ENCODE measurements at places on chromosomes 12 and 14.
A peak's percentile ranks its signal among the peaks of the same experiment; 100 is the strongest.

- no peak for DNase-seq
Measured at GRCh38 chr12:94290353-94290752, 142.0 kb downstream of the PLXNC1 start.

DNA sequence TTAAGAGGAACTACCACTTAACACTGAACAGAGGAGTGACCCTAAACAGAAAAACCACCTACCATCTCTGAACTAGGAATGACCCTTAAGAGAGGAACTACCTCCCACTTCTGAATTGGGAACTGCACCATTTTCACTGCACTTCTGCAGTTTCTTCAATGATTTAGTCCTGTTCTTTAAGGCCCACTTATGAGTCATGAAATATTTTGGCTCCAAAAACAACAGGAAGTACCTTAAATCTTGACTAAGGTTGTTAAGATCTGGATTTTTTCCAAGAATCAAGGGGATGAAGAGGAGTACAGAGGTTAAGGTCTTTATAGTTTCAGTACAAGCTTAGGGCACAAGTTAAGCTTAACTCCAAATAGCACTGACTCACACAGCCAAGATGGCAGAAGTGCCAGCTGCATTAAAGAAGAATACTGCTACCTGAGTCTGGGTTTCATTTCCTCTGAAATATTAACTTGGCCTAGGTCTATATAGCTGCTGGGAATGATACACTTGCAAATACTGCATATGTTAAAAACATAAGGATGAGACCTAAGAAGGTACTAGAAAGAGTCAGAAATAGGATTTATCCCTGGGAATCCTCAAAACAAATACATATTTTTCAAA, 4.2 kb downstream of the NPC2 start:
- DNase-seq = no peak

GRCh38 chr14:54686871-54687749, 120.2 kb downstream of the SAMD4A start:
- no peak for DNase-seq

- no peak for DNase-seq
Measured at GRCh38 chr12:40583743-40584142, 108.5 kb upstream of the CNTN1 start.

DNA sequence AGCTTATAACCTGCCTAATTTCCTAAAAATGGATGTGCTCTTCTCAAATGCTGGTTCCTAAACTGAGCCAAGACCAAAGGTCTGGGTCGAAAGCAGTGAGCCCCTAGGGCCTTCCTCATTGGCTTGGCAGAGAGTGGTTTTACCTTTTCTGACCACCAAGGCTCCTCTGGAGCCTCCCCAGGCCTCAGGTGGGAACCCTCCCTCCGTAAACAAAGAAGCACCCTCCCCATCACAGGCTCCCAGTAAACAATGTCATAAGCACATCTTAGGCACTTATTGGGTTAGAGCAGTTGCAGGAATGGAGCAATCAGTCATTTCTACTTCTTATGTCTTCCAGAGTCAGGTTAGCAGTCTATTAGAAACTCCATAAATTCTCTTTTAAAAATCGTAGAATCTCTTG, 6.0 kb downstream of the CHPT1 start:
- no peak for DNase-seq

DNA sequence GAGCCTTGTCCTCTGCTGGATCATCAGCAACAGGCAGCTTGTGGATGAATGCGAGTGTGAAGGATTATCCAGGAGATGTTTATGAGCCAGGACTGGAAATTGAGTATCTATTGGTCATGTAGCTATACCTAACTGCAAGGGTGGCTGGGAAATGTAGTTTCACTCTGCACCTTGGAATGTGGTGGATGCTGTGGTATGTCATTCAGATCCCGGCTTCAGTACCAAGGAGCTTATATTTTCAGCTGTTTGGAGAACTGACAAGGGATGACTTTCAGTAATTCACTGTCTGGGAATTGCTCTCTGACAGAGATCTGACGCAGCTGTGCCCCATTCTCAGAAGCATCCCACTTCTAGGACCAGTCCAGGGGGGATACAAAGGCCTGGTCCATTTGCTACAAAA, 792.3 kb upstream of the NOVA1 start:
- DNase-seq = no peak

- no peak for DNase-seq
Measured at GRCh38 chr14:94341656-94342333, 18.7 kb upstream of the SERPINA6 start.

- DNase-seq = no peak
Measured at GRCh38 chr12:58372298-58372697, 430.9 kb downstream of the ATP23 start.

- peak; percentile 52 for DNase-seq
Measured at GRCh38 chr14:61188196-61188595, 92.9 kb downstream of the TMEM30B start.

GRCh38 chr12:12273291-12273957, 6.6 kb upstream of the LRP6 start:
- DNase-seq = no peak

- no peak for DNase-seq
Measured at GRCh38 chr14:100659345-100660001, 67.2 kb upstream of the DLK1 start.

- no peak for DNase-seq
Measured at GRCh38 chr14:50804181-50804721, 26.7 kb downstream of the NIN start.

GRCh38 chr12:113359133-113359938, 949 bp downstream of the PLBD2 start:
- peak; percentile 71 for DNase-seq

- DNase-seq = peak; percentile 40
Measured at GRCh38 chr14:95233702-95234241, 76.4 kb upstream of the DICER1 start.

DNA sequence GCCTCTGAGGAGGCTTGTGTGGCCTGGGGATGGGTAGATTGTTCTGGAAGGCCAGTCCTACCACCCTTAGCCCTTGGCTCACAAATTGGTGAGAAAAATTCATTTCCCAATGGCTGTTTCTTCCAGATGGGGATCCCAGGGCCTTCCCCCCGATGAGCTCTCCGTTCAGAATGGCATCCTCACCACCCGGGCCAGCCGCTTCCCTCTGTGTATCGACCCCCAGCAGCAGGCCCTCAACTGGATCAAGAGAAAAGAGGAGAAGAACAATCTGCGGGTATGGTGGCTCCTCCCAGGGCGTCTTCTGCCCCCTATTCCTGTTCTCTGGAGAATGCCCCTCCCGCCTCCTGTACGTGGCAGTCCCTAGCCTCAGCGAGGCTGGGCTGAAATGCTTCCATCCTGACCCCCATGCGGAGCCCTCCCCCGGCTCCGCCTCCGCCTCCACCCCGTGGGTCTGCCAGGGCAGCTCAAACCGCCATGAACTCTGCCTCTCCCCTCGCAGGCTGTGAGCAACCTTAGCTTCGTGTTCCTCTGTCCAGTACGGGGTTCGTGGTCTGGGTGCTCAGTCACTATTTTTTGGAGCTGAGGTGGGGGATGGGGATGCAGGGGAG, 57.8 kb downstream of the CCDC92 start:
- no peak for DNase-seq

DNA sequence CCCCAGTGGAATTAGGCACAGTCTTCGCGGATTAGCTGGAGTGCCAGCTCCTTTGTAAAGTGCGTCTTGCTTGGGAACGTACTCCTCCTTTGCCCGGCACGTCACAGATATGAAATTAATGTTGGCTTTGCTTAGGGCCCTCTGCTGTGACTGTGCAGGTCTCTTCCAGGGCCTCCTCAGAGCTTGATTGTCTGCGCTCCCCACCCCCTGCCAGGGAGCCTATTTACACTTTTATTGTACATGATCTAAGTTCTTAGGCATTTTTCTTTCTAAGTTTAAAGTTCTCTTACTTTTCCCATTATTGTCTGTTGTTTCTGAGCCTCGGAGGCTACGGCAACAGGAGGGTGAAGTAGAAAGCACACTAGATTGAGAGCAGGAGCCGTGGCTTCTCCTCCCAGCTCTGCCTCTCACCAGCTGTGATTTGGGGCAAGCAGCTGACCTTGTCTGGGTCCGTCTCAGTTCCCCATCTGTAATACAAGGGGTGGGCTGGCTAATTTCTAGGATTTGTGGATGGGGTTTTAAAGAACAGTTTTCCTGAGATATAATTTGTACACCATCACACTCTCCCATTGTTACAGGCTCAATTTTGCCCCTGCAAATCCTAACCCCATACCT, 81.8 kb downstream of the TSPAN9 start:
- no peak for DNase-seq

DNA sequence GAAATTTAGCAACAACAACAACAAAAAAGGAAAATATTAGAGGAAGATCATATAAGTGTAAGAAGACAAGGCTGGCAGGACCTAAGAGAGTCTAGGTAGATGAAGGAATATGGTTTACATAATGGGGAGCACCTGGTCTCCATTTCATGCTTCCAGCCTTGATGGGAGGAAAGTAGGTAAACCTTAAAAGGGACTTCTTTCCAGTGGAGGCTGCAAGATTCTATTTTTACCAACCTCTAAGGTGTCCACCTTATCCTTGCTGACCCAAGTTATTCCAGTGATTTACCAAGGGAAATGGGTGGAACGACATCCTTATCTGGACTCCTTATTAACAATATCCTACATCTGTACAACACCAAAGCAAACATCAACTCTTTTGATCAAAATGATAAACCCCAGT, 30.0 kb downstream of the DAD1 start:
- no peak for DNase-seq

GRCh38 chr12:120200364-120200800, 529 bp downstream of the RPLP0 start:
- DNase-seq = no peak

DNA sequence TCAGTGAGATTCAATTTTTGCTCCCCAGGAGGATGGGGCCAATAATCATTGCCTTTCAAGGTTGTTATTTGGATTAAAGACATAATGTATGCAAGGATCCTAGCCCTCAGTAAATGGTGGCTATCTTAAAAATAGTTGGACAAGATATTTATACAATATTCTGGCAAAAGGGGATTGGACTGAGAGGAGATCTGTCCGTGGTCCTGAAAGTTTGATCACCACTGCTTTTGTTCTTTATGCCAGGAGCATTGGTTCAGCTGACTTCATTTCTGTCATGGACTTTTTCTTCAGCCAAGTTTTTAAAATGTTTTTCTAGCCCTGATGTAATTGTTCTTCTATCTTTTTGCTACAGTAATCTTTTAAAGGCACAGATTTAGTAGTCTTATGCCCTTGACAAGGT, 70.2 kb upstream of the TCL1A start:
- no peak for DNase-seq

- DNase-seq = no peak
Measured at GRCh38 chr14:77122526-77123125, 19.0 kb downstream of the ZDHHC22 start.

- DNase-seq = no peak
Measured at GRCh38 chr12:125573271-125573670, 508.0 kb downstream of the AACS start.

- no peak for DNase-seq
Measured at GRCh38 chr14:70514168-70515069, 20.4 kb downstream of the ADAM20 start.

DNA sequence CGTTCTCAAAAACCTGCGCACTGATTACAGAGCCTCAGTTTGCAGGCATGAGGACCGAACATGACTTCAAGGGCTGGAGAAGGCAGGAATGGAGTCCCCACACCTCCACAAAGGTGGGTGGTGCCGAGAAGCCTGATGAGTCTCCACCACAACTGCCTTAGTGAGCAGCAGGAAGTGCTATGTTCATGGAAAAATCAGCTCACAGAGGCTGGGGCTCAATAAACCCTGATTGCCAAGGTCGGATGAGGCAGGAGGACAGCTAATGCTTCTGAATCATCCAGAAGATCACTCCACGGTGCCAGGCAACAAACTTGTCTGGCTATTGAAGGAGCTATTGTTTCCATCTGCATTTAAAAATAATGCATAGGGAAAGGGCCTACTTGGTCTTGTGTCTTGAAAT, 31.1 kb downstream of the APPL2 start:
- DNase-seq = no peak

DNA sequence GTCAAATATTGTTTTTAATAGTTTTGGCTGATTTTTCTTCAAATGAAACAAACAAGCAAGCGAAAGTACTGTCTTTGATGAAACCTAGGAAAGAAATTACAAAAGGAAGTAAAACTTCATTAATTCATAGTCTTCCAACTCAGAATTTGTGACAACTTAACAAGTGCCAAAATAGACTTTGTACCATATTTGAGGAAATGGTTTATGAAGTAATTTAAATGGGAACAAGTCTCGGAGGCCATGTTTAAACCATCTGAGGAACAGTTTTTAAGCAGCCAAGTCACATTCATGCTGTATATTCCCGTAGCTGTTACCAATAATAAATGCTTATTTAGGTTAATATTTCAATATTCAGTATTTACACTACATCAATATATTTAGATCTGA, 745 bp upstream of the ARHGDIB start:
- DNase-seq = no peak

DNA sequence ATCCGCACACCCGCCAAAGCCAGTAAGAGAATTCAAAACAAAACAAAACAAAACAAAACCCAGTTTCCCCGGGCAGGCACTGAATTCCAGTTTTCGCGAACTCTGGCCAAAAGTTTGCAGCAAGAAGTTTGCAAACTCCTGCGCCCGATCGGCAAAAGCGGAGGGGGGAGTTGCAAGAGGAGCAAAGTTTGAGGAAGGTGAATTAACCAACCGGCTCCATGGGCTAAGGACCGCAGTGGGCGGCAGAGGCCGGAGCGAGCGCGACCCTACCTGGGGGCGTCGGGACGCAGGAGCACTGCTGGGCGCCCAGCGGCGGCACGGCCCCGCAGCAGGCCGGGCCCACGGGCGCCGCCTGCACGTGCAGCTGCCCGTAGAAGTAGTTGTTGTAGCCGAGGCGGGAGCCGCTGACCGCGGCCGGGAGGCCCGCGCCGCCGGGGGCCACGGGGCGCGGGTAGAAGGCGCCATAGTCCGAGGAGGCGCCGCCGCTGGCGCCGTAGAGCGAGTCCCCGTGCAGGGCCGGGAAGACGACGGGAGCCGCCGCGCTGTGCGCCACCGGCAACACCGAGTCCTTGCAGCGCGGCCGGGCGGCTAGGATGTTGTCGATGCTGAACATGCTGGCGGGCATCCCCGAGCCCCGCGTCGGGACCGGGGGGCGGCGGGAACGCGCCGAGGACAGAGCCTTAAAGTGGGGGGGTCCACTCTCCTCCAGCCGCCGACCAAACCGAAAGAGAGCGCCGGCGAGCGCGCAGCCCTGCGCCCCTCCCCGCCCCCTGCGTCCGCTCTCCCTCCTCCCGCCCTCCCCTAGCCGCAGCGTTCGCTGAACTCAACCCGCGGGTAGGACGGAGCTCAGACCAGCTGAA, at the start of gene GSC:
Gene GSC, minus strand, starts transcription at position 723 of the 860 bp plus-strand sequence. Its CDS starts 98 bp downstream, at position 625.
- no peak for DNase-seq

DNA sequence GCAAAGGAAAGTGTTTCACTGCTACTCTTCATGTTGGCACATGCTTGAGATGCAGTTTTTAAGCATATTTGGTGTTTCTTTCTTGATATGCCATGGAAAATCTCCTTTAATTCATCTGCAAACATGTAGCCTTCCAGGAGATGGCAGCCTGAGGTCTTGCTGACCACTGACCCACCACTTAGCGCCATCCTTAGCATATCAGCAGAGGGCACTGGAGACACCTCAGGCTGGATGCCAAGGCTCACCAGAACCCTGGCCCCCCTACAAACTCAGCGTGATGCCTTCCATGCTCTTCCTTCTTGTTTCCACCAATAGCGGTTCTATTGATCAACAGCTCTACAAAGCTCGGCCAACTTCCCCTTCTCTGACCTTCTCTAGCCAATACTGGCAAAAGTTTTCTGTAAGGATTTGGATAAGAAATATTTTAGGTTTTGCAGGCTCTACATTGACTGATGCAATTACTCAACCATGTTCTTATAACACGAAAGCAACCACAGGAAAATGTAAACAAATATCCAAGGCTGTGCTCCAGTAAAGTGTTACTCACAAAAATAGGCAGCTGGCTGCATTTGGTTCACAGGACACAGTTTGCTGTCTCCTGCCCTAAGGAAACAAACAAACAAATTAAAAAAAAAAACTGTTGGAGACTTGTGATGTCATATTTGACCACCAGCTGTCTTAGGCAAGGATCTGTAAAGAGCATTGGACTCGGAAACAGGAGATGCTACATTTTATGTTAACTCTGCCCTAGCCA, 209.7 kb downstream of the SLC15A4 start:
- no peak for DNase-seq

All from tibial artery (tissue), 4 donors.